HepG2 (cell line): ENCODE measurements at places on chromosomes 5 and 9. TPM values are rescaled to one million over a fixed set of nuclear protein-coding genes. Genes with fewer than 3 reads are reported as not detected.

- peaks cover 17% of the 10 kb centered on the region; the same call in 2 of the 3 replicates for H3K36me3 ChIP-seq
- H3K4me3 ChIP-seq, result no peak overlapping the region
- H3K27ac ChIP-seq, result no peak overlapping the region
- H3K4me1 ChIP-seq, result peaks cover 14% of the 10 kb centered on the region
Observed at GRCh38 chr5:87307796-87308423, 40.2 kb downstream of the RASA1 start.

DNA sequence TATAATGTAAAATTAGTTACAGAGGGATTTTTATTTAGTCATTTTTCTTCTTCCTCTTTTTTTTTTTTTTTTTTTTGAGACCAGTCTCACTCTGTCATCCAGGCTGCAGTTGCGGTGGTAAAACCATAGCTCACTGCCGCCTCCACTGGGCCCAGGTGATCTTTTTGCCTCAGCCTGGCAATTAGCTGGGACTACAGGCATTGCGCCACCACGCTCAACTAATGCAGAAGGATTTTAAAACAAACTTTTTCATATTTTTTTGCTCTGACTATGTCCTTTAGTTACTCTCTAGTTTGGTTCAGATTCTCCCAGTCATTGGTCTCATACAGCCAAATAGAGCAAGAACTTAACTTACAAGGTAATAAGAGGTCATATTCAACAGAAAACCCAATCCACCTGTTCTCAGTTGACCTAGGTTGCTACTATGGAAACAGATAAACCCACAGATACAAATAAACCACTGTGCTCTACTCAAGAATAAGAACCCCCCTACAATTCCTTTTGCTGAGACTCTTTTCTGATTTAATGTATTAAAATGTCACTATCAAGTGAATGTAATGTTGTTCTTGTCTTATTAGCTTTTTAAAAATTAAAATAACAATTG lies 50.1 kb upstream of the TTC39B start:
- peaks cover 64% of the 10 kb centered on the region for H3K4me1 ChIP-seq
- H3K4me3 ChIP-seq, result no peak overlapping the region
- no peaks in the 10 kb centered on the region for H3K27me3 ChIP-seq
- H3K27ac ChIP-seq, result peak overlapping the region; percentile 42
- DNase-seq, result peak; percentile 60
- H3K36me3 ChIP-seq, result no peaks in the 10 kb centered on the region

- H3K36me3 ChIP-seq, result no peaks in the 10 kb centered on the region
- no peak for DNase-seq
- no peak overlapping the region for H3K4me3 ChIP-seq
- peaks cover 22% of the 10 kb centered on the region for H3K27me3 ChIP-seq
- H3K27ac ChIP-seq, result no peak overlapping the region
Observed at GRCh38 chr9:135790356-135790755, 88.4 kb downstream of the KCNT1 start.

- H3K4me1 ChIP-seq, result no peaks in the 10 kb centered on the region
- H3K4me3 ChIP-seq, result no peak overlapping the region
- H3K27ac ChIP-seq, result no peak overlapping the region
- no peaks in the 10 kb centered on the region for H3K36me3 ChIP-seq
Observed at GRCh38 chr5:135821802-135822201, 12.7 kb upstream of the SLC25A48 start.

DNA sequence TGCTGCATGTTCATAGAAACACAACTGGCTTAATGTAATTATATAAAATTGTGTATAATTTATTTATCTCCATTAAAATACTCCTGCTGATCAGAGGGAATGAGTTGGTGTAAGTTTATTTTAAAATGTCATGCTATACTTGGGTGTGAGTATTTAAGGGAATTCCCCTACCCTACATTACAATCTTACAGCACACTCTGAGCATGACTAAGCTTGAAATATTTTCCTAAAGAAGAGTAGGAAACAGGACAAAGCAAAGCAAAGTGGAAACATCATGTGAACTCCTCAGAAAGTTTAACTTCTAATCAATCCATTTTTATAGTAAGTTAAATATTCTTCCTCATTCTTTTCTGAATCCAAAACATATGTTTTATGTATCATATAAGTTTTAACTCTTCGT lies 1271.3 kb downstream of the EFNA5 start:
- no peaks in the 10 kb centered on the region for H3K4me1 ChIP-seq
- H3K27ac ChIP-seq, result no peak overlapping the region
- no peaks in the 10 kb centered on the region for H3K27me3 ChIP-seq
- no peak overlapping the region for H3K4me3 ChIP-seq

DNA sequence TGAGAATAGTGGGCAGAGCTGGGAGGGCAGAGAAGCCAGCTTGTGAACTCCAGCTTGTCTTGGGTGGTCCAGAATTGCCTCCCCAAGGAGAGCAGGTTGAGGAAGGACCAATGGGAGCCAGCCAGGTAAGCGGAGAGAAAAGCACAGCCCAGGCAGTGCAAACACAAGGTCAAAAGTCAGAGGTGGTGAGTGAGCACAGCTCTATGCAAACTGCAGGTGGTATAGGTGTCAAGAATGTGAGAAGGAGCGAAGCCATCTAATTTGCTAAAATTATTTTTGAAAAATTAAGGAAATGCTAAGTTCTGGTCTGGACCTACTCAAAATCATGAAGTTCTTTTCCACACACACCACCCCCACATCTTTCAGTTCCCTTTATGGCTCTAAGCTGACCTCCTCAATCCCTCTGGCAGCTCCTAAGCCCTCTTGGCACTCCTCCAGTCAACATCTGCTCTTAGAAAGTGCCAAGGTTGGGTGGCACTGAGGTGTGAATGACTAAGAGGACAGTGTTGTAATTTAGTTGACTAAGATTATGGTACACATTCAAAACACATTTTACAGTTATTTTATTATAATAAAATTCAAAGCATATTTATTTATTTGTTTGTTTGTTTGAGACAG lies 6.6 kb upstream of the OTULINL start:
- H3K27me3 ChIP-seq, result peaks cover 30% of the 10 kb centered on the region; the same call in 2 of the 3 replicates
- H3K27ac ChIP-seq, result no peak overlapping the region
- H3K4me3 ChIP-seq, result no peak overlapping the region
- peaks cover 9% of the 10 kb centered on the region for H3K4me1 ChIP-seq
- no peak for DNase-seq

Gene SPINK5
- not detected in 2 replicates for total RNA-seq

DNA sequence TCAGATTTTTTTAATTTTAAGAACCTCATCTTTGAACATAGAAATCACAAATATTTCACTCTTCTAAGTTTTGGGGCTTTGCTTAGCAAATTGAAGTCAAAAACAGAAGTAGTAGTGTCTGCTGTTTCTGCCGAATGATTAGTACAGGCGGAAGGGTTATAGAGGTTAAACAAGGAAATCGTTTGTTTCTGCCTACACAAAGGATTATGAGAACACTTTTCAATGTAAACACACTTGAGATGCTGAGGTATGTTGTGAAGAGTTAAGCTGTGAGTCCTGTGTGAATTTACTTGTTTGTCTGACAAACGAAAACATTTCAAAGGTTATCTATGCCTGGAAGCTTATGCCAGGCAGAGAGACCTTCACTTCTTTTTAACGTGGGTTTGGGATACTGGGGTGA lies 224.8 kb downstream of the CETN3 start:
- no peak overlapping the region for H3K4me3 ChIP-seq
- DNase-seq, result no peak
- no peaks in the 10 kb centered on the region for H3K36me3 ChIP-seq
- H3K4me1 ChIP-seq, result no peaks in the 10 kb centered on the region
- H3K27ac ChIP-seq, result no peak overlapping the region

DNA sequence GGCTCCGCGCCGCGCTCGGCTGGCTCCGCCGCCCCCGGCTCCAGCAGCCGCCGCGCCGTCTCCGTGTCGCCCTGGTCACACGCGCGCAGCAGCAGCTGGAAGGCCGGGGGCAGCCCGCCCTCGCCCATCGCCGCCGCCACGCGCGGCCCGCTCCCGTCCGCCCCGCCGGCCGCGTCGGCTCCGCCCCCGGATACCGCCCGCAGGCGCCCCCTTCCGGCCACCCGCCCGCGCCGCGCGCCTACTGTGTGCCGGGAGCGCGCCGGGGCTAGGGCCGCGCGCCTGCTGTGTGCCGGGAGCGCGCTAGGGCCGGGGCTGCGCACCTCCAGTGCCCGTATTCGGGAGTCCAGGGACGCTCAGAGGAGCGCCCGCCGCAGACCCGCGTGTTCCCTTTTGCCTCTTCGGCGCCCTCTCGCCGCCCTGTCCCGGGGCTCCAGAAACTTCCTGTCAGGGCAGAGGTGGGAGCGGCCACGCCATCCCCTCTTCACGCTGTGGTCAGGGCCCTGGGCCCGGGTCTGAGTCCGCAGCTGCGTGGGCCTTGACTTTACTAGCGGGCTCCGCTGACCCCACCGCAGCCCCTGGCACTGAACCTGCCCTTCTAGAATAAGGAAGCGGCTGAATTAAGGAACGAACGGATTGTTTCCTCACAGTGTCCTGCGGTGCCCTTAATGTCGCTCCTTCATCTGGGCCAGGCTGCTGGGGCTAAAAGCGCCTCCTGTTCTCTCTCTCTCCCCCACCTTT lies at the start of gene ANKS6:
Gene ANKS6, minus strand, starts transcription at position 192 of the 738 bp plus-strand sequence. Its CDS starts 64 bp downstream, at position 128.
- peaks cover 6% of the 10 kb centered on the region; the same call in 1 of the 3 replicates for H3K27me3 ChIP-seq
- H3K4me1 ChIP-seq, result peaks cover 11% of the 10 kb centered on the region
- no peak within 1 kb of the TSS for H3K27ac ChIP-seq
- peak; percentile 33 for DNase-seq

- no peaks in the 10 kb centered on the region for H3K36me3 ChIP-seq
- no peak overlapping the region for H3K4me3 ChIP-seq
- H3K4me1 ChIP-seq, result peaks cover 27% of the 10 kb centered on the region
- no peaks in the 10 kb centered on the region for H3K27me3 ChIP-seq
Observed at GRCh38 chr5:135239453-135240282, 159.4 kb downstream of the MACROH2A1 start.
